KBM-7 (cell line): ENCODE measurements at places on chromosomes 1 and 21.

GRCh38 chr1:63624911-63625310 lies 31.7 kb downstream of the PGM1 start:
- no peak for DNase-seq

GRCh38 chr1:110243574-110243973 lies 33.5 kb downstream of the KCNC4 start:
- no peak for DNase-seq

GRCh38 chr1:63143482-63143881 lies 178.9 kb upstream of the FOXD3 start:
- no peak for DNase-seq

DNA sequence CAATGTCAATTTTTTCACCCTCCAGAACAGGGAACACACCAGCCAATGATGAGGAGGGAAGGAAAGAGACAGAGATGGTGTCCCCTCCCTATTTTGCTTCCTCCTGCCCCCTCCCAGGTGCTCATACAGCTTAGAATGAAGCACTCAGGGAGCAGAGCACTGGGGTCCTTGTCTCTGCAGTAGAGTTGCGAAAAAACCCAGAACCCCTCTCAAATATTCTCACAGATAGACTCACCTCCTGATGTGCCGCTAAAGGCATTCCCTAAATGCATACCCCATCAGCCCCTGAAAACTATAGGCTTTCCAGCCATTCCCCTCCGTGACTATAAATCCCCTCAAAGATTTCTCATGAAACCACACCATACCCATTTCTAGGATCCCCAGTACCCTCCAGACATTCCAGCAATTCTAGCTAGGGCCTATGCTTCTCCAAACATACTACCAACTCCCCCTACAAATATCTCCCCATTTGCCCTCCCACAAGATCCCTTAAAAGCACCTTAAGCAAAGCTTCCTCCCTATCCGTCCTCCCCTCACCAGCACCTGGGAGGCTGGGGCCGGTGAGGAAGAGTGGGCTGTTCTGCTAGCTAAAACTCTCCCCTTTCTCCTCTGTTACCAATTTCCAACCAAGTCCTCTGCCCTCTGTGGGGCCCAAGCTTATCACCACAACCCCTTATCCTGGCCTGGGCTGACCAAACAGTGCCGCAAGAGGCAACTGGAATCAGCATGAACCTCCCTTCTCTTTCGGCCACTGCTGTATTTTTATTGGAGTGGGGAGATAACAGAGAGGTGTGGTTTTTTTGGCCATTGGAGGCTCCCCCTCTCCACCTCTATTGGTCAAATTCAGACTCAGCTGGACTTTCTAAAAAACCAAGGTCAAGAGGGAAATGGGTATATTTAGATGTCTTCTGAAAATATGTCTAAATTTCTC lies 54.7 kb downstream of the RHBG start:
- DNase-seq, result no peak

GRCh38 chr1:32612189-32612881 lies 38.0 kb downstream of the ZBTB8OS start:
- no peak for DNase-seq
